Nucleus accumbens (tissue), 56 donors: ENCODE measurements at places on chromosomes 7 and 10.

GRCh38 chr10:83195021-83195420 lies 944.3 kb upstream of the GHITM start:
- DNase-seq: no peak

DNA sequence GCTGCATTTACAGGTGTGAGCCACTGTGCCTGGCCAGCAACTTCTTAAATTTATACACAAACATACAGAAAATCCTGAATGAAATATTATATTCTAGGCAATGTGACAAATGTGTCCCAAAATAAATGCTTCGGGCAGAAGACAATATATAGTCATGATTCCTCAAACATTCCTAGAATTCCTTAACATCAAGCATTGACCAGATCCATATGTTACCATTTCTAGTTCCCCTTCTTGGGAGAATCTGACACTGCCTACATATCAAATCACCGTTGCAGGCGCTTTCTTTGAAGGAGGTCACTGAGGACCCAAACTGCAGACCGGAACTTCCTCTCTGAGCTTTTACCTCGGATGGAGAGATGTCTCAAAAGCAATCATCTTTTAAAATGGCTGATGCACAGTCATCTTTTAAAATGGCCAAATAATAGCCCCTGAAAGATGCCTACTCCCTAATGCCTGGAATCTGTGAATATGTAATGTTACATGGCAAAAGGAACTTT lies 323.5 kb downstream of the PHF14 start:
- DNase-seq: no peak

DNA sequence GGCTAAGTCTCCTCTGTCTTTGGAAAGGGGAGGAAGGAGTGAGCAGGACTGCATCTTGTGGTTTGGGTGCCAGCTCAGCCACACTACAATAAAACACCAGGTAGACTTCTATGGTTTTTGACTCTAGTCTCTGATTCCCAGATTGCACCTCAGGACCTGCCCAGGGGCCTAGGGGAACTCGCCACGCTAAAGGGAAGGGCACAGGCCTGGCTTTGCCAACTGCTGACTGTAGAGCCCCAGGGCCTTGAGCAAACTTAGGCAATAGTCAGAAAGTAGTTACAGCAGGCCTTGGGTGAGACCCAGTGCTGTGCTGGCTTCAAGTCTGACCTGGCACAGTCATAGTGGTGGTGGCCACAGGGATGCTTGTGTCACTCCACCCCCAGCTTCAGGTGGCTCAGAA lies 24.2 kb upstream of the PRR15 start:
- no peak for DNase-seq

- no peak for DNase-seq
Observed at GRCh38 chr7:80334908-80335307, 177.0 kb downstream of the GNAT3 start.

- no peak for DNase-seq
Observed at GRCh38 chr10:96608805-96609204, 22.0 kb upstream of the TM9SF3 start.

- DNase-seq: no peak
Observed at GRCh38 chr7:100482728-100483089, 1.0 kb upstream of the NYAP1 start.

- DNase-seq: peak; percentile 68
Observed at GRCh38 chr7:5634107-5634950, 147.1 kb downstream of the RNF216 start.

DNA sequence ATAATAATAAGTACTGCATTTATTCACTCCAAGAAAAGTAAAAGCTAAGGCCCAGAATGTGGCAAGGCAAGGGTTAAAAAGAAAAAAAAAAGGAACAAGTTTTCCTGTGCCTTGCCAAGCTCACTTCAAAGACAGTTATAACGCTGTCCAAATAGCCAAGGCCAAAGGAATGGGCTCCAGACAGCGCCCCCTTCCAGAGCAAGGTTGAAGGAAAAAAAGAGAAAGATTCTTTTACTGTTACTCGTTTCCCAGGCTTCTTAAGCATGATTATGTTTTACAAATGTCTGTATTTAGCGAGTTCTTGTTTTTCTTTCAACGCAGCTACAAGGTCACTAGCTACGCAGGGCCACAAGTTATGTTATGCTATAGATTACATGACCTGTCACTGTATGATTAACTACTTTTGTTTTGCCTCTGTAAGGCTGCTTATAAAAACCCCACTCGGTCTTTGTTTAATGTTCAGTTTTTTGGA lies 9.1 kb upstream of the EIF4H start:
- DNase-seq: no peak

DNA sequence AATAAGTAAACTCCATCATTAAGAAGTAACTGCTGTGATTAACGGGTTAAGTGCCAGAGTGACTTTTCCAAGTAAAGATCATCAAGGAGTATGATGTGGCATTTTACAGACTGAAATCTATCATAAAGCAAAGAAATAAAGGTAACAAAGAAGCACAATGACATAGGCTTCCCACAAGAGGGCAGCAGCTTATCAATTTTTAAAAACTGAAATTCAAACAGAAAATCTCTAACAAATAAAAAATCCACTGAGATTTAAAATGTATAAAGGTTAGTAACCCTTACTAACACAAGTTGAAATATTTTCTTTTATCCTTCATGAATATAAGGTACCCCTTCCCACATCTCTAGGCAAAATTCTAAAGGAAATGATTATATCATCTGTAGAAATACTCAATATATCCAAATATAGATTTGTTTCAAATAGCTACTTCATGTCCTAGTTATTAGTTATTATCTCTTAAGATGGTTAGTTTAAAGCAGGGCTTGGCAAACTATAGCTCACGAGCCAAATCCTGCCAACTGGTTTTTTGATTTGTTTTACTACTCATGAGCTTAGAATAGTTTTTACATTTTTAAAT lies 29.2 kb downstream of the FAM3C start:
- no peak for DNase-seq

GRCh38 chr10:45561952-45562351 lies 110.6 kb downstream of the ZFAND4 start:
- no peak for DNase-seq

DNA sequence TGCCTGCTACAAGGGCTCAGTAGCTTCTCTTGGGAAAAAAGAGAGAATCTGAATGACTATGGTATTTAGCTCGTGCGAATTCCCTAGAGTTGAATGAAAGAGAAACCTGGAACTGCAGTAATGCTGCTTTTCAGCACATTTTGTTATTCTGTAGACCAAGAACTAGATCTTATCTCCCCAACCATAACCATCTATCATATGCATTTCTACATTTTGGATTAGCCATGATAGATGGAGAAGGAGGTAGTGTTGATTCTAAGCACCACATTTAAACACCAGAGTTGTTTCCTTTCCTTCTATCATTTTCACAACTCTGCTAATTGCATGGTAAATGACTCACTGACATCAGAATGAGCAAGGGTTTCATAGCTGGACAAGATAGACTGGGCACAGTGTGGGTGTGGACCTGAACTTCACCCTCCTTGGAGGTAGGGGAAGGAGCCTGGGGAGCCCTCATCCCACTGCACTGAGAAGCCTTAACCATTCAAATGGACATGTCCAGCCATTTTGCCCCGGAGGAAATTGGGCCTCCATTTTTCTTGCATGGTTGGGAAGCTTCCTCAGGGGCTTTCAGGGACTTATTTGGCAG lies 55.3 kb upstream of the BMPER start:
- DNase-seq: no peak

DNA sequence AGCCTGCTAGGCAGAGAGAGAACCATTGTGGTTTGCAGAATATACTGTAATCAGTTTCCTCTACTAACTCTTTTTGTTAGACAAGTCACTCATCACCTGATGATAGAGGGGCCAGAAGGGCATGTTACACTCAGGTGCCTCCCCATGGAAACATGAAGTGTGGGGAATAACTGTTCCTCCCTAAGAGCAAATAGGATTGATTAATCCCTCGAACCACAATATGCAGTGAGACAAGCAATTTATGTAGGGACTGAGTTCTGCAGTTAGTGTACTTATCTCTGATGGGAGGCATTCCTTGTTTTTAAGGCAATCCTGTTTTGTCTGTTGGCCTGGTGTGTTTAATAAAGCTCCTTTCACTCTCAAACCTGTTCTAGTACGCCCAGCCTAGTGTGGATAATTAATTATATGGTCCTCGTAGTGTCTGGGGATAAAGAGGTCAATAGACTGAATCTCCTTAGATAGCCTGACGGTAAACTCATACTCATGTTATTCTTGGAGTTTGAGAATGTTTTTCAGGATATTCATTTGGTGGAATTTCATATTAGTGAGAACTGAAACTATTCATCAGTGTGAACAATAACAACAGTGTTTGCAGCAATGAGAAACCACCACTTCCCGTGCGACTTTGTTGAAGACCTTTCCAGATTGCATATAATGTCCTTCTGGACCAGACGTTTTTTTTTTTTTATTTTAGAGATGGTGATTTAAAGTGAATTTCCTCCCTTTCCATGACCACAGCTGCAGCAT lies 344.8 kb upstream of the FZD8 start:
- no peak for DNase-seq

DNA sequence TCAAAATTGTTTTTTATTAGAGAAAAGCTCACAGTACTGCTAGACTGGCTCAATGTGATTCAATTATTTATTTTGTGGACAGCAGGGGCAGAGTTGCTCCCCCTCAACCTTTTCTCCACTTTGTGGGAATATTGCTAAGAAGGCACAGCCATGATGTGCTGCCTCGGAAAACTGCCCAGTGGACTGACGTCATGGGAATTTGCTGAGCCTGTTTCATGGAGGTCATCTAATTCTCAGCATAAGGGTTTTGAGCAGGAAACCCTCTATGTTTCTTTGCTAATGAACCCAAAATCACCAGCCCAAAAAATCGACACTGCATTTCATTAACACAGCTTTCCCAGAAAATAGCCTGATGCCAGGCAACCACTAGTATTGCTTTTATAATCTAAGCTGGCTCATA lies 228.8 kb upstream of the FAM3C start:
- DNase-seq: no peak

DNA sequence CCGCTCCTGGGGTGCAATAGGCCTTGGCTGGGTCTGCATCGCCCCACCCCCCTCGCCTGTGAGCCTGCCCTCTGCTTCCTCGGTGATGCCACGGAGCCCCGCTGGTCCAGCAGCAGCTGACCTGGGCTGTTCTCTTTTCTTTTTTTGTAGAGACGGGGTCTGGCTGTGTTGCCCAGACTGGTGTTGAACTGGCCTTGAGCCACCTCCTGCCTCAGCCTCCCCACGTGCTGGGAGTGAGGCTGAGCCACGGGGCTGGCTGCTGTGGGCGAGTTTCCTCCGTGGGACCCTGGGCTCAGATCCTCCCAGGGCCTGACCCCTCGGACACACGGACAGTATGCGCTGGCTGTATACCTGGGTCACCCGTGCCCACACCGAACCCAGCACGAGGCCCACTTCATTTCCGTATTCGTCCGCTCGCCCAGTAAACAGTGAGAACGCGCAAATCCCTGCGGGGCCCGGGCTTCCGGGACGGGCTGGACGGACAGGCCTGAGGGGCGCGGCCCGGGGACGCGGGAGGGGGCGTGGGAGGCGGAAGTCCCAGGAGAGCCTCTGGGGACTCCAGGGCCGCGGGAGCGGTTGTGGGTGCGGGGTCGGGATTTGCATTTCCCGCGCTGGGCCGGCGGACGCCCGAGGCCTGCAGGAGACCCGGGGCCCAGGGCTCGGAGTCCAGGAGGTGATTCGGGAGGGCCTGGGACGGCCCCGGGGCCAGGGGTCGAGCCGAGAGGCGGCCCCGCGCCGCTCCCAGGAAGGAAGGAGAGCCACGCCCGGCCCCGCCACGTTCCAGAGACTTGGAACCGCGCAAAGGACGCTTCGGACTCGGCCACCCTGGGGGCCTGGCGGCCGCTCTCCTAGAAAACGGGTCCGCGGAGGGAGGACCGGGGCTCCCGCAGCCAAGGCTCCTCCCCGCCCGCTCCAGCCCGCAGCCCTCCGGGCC lies 57.7 kb upstream of the DNAJB6 start:
- no peak for DNase-seq

GRCh38 chr10:87613751-87614150 lies 45.9 kb upstream of the PAPSS2 start:
- no peak for DNase-seq

DNA sequence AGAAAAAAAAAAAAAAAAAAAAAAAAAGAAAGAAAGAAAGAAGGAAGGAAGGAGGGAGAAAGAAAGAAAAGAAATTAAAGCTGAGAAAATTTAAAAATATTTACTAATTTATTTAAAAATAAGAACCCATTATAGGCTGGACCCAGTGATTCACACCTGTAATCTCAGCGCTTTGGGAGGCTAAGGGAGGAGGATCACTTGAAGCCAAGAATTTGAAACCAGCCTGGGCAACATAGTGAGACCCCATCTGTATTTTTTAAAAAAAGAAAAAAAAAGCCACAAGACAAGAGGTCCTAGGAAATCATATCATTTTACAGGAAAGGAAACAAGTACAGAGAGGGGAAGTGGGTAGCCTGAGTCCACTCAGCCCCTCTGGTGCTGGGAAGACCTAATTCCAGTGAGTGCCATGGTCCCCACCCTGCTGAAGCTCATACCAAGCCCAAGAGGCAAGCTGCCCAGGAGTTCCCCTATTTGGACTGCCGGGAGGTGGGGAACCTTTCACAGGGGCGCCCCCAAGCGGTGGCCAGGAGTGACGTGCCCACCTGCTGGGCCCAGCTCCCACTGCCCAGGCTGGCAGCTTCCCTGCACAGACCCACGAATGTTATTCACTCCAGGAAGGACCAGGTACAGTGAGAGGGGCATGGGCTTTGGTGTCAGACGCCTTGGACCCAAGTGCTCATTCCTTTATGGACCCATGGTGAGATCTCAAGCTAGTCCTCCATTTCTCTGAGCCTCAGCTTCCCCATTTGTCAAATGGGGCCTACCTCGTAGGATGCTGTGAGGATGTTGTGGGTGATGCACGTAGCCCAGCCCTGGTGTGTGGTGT lies 133.6 kb downstream of the ZMIZ1 start:
- no peak for DNase-seq

DNA sequence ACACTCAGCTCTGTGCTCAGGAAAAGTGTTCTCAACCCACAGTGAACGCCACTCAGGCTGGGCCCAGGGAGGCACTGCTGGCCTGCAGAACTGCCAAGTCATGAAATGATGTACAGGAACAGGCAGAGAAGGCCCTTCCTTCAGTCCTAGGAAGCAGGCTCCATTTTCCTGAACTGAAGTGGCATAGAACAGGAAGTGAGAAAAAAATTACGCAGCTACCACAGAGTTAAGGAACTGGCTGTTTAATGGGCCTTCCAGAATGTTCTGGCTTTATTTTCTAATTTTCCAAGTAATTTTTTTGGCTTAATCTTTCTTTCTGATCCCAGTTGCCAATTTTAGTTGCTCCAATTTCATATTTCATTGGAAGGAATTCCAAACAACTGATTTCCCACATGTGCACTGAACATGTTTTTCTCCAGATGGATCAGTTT lies 39.3 kb downstream of the LRRC18 start:
- DNase-seq: no peak
